Nephron progenitor cell (in vitro differentiated cells): ENCODE measurements at places on chromosomes 1 and 21.

- no peak for DNase-seq
Observed at GRCh38 chr1:6471086-6471969, 5.4 kb upstream of the TNFRSF25 start.

- no peak for DNase-seq
Observed at GRCh38 chr21:17435565-17436543, 77.0 kb upstream of the CXADR start.

DNA sequence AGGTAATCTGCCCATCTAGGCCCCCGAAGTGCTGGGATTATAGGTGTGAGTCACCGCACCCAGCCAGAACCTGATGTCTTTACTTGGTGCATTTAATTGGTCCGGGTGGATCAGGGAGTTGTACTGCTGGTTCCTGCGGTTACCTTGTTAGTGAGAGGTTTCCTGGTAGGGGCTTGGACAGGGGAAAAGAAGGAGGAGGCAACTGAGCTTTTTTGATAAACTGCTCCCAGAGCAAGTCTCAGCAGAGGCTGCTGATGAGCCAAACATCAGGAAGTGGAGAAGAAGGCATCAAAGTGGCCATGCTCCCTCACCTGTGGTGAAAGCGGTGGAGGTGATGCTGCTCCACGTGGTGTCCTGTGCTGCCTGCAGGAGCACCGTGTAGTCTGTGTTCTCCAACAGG, 161.5 kb upstream of the KIAA0040 start:
- DNase-seq = no peak

GRCh38 chr1:66353257-66353656, 180.7 kb upstream of the SGIP1 start:
- DNase-seq = no peak

GRCh38 chr1:1427820-1428148, 6.7 kb upstream of the ANKRD65 start:
- DNase-seq = no peak

- DNase-seq = no peak
Observed at GRCh38 chr1:96340686-96341085, 380.9 kb upstream of the PTBP2 start.

GRCh38 chr1:193060938-193061337, 1.5 kb downstream of the RO60 start:
- no peak for DNase-seq

DNA sequence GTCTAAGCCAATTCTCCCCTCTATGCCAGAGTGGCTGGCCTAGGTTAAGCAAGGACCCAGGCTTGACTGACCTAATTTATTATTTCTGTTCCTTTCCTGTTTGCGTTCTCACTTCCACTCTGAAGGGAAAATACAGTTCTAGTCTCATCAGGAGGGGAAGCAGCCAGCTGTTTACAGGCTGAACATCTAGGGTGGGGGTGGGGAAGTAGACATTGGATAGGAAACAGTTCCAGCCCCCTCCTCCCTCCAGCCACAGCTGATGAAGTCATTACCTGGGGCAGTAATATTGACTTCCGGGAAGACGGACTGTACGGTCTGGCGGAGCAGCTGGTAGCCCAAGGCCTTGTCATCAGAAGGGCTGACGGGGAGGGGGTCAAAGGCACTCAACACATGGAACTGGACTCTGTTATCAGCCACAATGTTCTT, 17.6 kb downstream of the PM20D1 start:
- DNase-seq = no peak

- DNase-seq = peak; percentile 62
Observed at GRCh38 chr1:50348449-50349241, 74.6 kb downstream of the DMRTA2 start.

DNA sequence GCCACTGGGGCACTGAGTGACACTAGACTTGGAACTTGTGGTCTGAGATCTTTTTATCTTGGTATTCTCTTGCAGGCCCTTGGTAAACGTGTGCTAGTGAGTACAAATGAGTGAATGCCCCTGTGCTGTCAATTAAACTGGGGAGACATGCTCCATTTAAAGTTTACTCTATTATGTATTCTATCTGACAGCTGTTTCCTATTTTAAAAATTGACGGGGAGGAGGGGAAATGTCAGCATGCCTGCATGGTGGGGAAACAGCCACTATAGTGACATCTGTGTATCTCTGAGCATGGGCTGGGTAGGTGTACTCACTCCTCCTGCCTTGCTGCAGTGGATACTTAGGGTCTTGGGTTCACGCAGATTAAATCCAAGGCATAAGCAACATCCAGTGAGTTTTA, 59.0 kb upstream of the IKBKE start:
- no peak for DNase-seq

DNA sequence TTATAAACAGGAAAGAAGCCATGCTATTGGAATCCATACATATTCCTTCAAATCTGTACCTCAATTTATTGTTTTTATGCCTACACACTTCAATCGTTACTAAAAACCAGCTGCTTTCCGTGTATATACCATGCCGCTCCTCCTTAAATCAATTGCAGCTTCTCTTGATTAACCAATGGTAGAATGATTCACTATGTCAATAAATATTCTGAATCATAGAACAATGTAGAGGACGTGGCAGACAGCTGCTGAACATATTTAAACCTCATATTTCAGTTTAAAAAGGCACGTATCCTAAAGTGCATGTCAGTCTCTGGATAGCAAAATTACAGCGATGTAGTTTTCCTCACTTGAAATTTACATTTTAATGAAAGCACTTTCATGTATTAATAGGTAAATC, 100.4 kb downstream of the MRPL39 start:
- no peak for DNase-seq

DNA sequence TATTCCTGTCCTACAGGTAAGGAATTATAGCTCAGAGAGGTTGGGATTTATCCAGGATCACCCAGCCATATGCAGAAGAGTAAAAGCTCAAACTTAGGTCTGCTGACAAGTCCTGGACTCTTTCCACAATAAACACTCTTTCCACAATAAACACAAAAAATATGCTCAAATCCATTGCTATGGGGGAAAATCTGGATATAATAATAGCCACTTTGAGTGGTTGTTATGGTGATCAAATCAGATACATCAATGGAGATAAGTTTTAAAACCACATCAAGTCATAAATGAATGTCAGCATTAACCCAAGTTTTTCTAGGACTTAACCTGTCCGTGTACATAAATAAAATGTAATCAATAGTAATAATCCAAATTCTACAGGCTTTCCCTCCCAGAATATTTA, 22.3 kb upstream of the TTF2 start:
- DNase-seq = no peak

- no peak for DNase-seq
Observed at GRCh38 chr21:15192243-15192642, 127.4 kb upstream of the NRIP1 start.

- no peak for DNase-seq
Observed at GRCh38 chr1:166390366-166391033, 223.7 kb upstream of the FAM78B start.

- peak; percentile 11 for DNase-seq
Observed at GRCh38 chr1:74652711-74653139, 20.9 kb downstream of the ERICH3 start.

- DNase-seq = peak; percentile 85
Observed at GRCh38 chr21:32569261-32570230, 15.8 kb downstream of the TCP10L start.

GRCh38 chr1:164664127-164664526, 105.1 kb downstream of the PBX1 start:
- DNase-seq = no peak

DNA sequence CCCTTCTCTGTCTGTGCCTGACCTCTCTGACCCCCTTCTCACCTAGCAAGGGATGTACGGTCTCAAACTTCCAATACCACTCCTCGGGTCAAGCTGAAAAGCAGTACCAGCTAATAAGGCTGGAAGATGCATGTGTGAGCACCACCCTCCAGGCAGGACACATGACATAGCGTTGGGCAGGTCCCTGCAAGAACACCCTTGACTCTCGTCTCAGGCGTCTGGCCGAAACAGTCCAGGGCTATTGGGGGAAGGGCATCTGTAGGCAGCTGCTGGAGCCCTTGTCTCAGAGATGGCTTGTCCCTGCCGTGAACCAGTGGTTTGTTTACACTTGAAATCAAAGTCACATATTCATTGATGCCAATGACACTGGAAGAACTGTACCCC, 56.5 kb downstream of the CD46 start:
- DNase-seq = no peak

DNA sequence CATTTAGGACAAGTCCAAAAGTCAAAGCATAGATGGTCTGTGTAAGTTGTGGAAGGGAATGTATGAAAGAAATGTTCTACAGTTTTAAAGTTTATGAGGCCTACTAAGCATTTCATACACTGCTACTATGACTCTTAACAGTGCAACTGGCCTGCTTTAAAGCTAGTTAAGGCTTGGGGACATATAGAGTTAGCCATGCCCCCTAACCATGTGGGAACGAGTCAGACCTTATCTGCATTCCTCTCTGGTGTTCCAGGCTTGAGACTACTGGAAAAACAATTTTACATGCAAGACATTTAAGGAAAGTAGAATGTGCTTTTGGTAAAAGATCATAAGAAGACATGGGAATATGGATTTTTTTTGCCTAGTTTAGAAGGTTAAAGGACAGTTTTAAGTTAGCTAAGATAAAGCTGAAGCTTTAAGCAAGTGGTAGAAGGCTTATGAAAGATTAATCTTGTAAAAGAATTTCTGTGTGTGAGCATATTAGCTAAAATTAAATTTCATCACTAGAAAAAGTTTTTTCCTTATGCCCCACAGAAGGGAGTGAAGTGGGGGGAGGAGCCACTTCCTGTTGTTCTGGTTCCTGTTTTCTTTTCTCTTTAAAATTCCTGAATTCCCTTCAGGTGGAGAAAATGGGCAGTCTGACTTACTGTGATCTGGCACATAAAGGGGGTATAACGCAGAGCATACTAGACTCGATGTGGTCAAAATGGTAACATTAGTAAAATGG, 8.9 kb upstream of the CD48 start:
- DNase-seq = no peak

- DNase-seq = no peak
Observed at GRCh38 chr1:171266930-171267329, 18.6 kb downstream of the FMO1 start.

GRCh38 chr1:118334506-118334905, 149.5 kb upstream of the SPAG17 start:
- no peak for DNase-seq

DNA sequence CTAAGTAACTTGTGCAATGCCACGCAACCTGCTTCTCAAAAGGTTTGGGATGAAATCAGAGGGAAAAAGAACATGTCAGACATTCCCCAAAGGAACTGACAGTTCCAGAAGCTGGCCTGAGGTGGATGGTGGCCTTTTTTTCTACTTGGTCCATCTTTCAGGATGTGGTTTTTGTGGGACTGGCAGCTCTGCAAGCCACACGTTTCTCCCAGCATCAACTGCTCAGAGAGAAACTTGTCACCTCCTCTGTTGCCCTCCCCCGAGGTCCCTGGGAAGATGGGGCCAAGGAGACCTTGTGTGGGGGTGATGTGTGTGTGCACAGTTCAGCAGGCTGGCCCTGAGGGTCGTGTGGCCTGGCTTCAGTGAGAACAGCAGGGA, 2.5 kb upstream of the DHRS3 start:
- no peak for DNase-seq

DNA sequence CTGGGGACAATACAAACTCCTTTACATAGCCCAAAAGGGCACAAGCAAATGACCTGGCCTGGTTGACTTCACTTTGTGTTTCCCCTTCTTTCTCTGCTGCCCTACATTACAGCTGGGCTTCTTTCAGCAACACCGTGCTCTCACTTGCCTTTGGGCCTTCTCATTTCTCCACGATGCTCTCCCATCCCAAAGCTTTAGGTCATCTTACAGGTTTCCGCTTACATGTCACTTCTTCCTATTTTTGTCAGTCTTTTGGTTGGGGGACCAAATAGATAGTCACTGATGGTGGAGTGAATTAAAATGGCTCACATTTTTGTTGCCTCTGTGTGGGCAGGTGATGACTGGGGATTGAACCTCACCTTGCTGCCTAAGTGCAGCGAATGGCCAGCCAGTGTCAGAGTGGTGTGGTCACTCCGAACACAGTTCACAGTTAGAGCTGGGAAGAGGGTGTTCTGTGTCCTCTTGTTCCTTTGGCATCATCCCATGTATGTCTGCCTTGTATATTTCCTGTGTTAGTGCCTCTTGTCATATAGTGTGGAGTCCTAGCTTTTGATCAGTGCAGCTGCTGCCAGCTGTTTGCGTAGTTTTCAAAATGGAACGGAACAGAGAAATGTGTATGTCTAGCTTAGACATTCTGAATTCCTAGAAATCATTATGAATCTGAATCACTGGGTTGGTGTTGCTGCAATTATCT, 134.8 kb downstream of the NOS1AP start:
- DNase-seq = no peak

DNA sequence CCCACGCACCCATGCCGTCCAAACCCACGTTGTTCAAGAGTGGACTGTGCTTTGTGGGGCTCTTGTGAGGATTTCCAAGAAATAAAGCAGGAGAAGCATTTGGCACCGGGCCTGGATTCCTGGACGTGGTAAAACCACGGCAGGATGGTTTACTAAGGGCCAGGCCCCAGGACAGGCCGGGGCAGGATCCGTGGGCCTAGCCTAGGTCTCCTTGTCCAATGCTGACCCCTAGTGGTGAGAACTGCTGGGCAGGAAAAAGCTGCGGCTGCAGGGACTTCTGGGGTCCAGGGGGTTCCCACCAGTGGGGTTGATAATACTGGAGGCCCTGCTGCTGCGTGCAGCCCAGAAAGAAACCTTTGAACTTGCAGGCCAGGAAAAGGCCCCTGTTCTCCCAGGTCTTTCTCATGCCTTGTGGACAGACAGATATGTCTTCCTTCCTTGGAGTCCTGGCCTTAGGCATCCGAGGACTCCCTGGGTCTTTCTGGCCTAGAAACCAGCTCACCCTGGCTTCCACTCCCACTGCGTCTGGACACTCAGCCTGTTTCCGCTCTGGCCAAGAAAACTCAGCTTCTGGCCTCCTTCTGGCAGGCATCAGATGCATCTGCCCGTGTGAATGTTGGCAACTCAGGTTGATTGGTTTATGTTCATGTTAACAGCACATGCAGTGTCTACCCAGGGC, 106.9 kb upstream of the TMEM51 start:
- peak; percentile 89 for DNase-seq

GRCh38 chr21:30189773-30190172, 23.2 kb upstream of the CLDN17 start:
- DNase-seq = no peak

GRCh38 chr1:43292216-43292615, 6.8 kb upstream of the C1orf210 start:
- no peak for DNase-seq

DNA sequence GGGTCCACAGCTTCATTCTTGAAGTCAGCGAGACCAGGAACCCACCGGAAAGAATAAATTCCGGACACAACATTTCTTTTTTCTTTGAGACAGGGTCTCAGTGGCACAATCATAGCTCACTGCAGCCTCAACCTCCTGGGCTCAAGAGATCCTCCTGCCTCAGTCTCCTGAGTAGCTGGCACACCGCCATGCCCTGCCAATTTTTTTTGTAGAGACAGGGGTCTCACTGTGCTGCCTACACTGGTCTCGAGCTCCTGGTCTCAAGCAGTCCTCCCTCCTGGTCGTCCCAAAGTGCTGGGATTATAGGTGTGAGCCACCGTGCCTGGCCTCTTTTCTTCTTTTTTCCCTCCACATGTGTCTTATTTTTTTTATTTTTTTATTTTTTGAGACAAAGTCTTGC, 20.6 kb upstream of the ENO1 start:
- DNase-seq = no peak
